Esophagus mucosa (tissue), 1 donor: ENCODE measurements at places on chromosomes 7 and 10.

DNA sequence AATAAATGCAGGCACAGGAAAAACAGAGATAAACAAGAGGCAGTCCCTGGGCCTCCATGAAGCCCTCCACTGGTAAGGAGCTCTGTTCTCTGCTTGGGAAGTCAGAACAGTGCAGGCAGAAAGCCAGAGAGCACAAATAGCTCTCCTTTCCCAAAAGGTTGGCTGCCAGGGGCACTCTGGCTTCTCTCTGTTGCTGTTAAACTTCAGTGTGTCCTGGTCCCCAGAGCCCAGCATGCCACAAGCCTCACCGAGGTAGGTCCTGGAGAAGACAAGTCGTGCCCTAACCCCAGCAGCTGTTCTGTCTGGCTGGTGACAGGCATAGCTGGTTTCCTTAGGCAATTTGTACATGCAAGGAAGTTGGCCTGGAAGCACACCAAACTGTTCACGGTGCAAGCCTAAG is 17.3 kb downstream of the SLC16A12 start:
- ATAC-seq: no peak

GRCh38 chr7:106111655-106112117 is 426 bp downstream of the SYPL1 start:
- ATAC-seq: peak; percentile 84

DNA sequence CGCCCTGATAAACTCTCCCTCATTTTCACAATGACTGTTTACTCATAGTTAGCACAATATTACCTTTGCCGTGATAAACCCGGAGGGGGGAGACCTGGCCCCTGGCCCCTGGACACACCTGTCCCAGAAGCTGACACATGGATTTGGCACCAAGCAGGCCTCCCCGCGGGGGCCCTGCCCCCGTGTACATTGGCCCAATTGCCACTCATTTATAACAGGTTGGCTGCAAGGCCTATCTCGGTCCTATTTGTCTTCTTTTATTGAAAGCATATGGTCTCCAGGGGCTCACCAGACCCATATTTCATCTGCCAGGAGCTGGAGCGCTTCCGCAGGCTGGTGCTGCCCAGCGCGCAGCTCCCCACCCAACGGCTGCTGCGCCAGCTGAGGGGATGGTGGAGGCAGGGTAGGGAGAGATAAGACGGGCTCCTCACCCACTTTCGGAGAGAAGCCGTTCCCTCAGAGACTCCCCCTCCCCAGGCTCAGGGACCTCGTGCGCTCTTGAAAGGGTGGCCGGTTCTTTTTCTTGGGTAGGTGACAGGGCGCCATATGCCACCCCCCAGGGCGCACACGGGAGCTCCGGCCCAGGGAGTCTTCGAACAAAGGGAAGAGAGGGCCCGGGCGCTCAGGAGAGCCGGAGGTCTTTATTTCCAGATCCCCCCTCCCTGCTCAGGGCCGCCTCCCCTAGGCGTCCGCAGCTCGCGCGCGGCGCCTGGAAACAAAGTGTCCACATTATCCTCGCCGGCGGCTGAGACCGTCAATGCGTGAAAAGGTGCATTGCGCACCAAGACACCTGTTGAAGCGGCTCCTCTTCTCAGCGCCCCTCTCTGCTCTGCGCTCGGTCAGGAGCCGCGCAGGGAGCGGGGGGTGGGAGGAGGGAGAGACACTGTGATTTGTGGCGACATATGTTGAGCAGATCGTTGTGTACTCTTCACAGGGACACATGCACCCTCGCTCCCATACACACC is 4.3 kb upstream of the NEUROG3 start:
- no peak for ATAC-seq

GRCh38 chr10:123044391-123044790 is 35.6 kb downstream of the ACADSB start:
- no peak for ATAC-seq

DNA sequence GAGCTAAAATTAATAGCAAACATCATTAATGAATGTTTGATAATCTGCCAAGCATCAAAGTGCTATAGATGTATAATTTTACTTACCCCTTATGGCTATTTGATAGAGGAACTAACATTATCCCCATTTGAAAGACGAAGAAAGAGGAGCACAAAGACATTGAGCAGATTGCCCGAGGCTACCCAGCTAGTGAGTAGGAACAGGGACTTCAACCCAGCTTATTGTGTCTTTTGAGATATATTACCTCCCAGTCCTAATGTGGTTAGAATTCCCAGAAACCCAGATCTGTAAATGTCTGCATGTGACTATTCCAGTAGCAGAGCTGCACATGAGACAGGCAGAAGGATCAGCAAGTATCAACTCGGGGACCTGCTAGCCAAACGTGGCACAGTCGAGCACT is 160.1 kb upstream of the AOAH start:
- ATAC-seq: no peak

DNA sequence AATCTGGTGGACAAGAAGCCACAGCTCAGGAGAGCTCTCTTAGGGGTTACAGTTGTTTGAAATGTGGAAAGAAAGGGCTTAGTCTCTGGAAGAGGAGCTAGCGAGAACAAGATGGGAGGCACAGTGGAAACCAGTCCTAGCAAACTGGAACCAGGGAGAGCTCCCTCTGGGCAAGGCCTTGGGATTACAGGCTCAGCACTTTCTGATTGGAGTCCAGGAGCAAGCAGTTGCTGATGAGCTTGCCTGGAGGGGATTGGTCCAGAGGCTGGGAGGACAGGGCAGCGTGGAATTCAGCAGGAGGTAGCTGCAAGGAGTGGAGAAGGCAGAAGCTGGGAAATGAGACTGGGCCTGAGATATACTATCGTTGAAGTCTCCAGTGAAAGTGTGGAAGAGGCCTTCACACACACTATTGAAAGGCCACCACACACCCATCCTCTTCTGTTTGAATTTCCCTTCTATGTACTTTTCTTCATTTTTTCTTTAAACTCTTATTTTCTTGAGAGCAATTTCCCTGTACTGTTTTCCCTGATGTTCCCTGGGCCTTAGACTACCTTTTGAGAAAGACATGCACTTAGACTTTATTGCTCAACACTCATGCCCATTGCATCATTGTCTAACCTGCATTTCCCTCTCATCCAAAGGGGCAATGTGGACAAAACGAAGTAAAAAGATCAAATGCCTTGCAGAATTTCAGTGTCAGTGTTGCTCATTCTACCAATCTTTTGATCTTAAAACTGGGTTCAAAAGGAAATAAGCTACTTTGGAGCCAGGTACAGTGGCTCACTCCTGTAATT is 57.8 kb upstream of the LANCL2 start:
- no peak for ATAC-seq

GRCh38 chr7:101970801-101971200 is 153.4 kb downstream of the CUX1 start:
- no peak for ATAC-seq

- no peak for ATAC-seq
Observed at GRCh38 chr10:14617852-14618251, 156.8 kb downstream of the FAM107B start.

DNA sequence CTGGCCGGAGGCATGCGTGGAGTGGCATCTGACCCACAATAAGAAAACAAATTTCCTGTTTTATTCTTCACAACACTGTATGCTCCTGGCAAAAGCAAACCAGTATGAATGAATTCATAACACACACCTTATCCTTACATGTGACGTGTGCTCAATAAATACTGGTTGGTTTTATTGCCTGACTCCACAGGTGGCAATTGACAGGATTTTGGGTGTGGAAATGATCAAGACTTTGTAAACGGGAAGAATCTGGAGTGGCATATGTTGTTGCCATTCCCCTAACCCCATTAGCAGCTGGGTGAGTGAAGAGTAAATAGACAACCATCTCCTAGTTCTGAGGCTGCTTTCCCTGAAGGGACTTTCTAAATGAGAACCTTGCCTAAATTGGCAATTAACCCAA is 215.5 kb upstream of the AOAH start:
- ATAC-seq: no peak

- no peak for ATAC-seq
Observed at GRCh38 chr7:157775021-157775559, 438.3 kb downstream of the DNAJB6 start.

- ATAC-seq: no peak
Observed at GRCh38 chr7:107701191-107701590, 40.6 kb downstream of the SLC26A4 start.

GRCh38 chr7:117137868-117138267 is 184.6 kb downstream of the ST7 start:
- no peak for ATAC-seq

GRCh38 chr7:85074-85882 is 107.1 kb upstream of the FAM20C start:
- ATAC-seq: no peak

DNA sequence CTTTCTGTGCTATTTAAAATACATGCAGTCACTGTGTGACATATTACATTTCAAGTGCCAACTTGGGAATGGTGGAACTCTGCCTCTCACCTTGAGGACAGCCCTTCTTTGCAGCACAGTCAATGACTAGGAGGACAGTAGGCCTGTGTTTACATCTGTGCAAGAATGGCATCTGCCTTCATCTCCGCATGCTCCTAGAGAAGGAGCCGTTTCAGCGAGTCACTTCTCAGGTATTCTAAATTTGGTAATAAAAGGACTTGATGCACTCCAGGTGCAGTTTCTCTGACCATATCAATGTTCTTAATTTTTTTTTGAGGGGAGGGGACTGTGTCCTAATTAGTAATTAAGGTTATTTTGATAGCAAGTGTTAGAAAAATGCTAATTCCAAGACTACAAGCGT is 128.9 kb downstream of the SDK1 start:
- no peak for ATAC-seq

- peak; percentile 54 for ATAC-seq
Observed at GRCh38 chr7:6398943-6399342, 48.8 kb downstream of the DAGLB start.

GRCh38 chr10:88309365-88309764 is 273.8 kb downstream of the RNLS start:
- ATAC-seq: no peak

- ATAC-seq: no peak
Observed at GRCh38 chr10:133592716-133593115, 27.3 kb upstream of the SYCE1 start.

- no peak for ATAC-seq
Observed at GRCh38 chr10:123136806-123137642, 1.3 kb downstream of the HMX3 start.

DNA sequence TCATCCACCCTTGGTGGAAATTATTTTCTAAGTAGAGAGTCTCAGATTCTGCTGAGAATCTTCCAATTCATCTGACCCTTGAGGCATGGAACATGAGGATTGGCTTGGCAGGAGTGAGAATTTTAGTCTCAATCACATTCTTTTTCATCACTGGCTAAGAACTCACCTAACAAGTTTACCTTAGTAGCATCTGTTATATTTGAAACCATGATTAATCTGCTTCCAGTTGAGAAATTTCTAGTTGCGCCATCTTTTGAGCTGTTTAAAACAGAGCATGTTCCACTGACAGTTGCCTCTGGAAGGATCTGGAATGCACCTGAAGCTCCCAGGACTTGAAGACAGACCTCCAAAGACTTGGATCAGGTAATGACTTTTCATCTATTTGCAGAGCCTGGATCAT is at the start of gene LIPK:
TSS of gene LIPK (plus strand) at position 292 of the 400 bp plus-strand sequence. CDS start 18,295 bp downstream, outside the sequence.
- peak; percentile 81 for ATAC-seq

DNA sequence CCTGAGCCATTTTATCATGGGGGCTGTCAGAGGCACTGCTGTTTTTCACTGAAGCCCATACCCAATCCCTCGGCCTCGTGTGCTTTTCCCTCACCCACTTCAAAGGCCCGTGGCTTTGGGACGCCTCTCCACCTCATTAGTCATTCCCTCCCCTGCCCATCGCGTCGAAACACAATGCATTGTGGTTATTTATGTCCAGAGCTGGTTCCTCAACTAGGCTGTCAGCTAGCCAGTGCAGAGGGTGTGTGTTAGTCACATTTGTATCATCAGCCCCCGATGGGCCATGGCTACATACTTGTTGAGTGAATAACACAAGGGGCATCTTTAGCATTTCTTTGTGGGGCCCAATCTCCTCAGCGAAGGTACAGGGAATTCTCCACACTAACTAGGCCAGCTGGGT is 3.8 kb upstream of the CRCP start:
- peak; percentile 51 for ATAC-seq

DNA sequence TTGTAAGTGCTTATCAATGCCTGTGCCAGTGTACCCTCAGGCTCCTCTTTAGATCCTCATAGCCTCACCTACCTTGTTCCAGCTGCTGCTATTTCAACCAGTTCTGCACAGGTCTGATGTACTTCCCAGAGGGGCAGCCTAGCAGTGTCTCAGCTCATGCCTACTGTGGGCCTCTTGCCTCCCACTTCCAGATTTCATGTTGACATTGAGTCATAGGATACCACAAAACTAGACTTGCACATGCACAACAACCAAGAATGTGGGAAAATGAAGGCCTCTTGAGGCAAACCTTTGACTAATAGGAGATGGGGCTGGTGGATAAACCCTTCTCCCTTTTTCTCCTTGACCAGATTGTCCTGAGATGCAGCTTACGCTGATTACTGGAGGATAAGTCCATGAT is 31.0 kb downstream of the PON3 start:
- no peak for ATAC-seq

DNA sequence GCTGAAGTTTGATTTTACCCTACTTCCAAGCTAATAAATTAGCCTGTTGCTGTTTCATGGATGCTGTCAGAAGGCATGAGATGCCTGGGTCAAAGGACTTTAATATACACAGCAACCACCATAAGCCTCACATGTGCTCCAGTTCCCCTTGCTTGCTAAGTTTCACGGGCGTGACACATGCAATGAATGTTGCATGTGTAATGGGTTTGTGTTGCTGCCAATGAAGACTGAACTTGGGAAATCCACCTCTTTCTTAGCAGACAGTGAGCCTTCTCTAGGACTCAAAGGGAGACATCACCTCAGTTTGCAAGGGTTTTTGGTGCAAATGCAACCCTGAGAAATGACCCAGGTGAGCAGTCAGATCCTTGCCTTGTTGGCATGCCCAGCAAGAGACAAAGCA is 505.5 kb upstream of the PODXL start:
- ATAC-seq: no peak
